ENCODE measurements at places on chromosomes 1 and 21.

- DNase-seq: no peak
Observed at GRCh38 chr1:23684415-23684814, 7.2 kb upstream of the RPL11 start.

DNA sequence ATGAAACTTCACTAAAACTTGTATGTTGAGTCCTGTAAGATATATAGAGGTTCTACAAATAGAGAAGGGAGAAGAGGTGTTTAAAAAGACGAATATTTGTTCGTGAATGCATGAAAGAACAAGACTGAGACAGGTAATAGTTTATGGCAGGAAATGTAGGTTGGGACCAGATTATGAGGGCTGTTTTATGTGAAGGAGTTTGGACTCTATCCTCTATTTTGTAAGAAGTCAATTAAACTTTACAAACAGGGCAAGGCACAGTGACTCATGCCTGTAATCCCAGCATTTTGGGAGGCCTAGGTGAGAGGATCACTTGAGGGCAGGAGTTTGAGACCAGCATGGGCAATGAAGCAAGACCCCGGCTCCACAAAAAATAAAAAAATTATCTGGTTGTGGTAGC is 5.7 kb downstream of the SLC35A3 start:
- DNase-seq: no peak

DNA sequence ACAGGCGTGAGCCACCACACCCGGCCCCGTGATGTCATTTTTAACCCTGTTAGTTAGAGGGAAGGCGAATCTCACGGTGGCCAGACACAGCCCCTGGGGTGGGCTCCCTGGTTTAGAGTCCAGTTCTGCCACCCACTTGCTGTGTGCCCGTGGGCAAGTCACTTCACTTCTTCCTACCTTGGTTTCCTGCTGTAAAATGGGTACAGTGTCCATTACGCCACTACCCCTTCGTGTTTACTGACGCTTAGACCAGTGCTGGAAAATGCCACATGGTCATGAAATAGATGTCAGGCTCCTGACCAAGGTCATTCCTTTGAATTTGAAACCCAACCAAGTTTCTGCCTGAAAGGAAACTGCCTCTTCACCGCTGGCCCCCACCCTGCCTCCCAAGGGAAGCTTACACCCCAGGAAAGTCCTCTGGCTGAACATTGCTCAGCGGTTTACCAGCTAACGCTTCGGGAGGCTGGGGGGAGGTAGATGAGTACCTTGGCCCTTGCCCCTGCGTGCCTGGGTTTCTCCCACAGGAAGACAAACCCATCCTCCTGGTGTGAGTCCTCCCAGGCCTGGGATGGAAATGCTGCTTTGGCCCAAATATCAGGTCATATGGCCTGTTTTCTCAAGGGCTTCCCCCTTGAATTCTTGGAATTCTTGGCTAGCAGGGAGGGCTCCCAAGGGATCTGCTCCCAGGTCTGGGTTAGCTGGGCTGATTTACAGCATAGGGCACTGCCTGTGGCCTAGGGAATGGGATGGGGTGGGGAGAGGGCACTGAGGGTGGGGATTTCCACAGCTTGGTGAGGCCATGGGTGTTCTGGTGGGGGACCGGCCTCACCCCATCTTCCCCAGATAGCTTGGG is 7.6 kb upstream of the AADACL4 start:
- DNase-seq: peak; percentile 28

DNA sequence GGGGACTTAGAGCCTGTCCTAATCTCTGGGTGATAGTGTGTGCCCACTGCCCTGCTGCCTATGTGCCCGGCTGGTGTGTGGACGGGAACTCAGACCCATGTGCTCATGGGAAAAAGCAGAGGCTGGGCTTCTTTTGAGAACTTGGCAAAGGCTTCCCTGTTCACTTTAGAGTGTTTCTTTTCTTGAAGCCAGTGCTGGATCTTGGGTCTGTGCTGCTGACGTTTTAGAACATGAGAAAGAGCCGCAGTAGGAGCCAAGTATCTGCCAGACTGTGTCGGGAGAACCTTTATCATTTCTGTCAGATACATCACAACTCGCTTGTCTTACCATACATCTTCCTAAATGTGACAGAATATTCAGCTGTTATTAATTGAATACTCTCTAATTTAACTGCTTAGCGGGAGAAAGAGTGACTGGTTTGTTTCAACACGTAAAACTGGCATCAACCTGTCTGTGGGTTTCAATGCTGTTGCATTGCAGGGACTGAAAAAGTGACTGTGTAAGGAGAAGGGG is 195.2 kb downstream of the PBX1 start:
- DNase-seq: peak; percentile 55

DNA sequence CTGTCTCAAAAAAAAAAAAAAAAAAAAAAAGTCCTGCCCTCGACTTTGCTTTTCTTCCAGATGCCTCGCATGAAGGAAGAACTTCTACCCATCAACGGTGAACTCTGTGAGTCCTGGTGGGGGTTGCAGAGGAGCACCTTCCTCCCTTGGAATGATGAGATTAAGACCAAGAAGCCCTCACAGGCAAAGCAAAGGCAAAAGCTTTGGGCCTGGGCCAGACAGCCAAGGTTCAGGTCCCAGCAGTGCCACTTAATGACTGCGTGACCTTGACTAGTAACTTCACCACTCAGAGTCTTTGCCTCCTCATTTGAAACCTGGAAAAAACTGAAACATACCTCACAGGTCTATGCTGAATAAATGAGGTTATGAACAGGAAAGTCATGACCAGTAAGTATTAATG is 55.5 kb downstream of the ZSCAN20 start:
- no peak for DNase-seq

GRCh38 chr1:71393301-71393700 is 312.5 kb upstream of the ZRANB2 start:
- no peak for DNase-seq

GRCh38 chr1:201643835-201644104 is 104.8 kb downstream of the NAV1 start:
- no peak for DNase-seq

DNA sequence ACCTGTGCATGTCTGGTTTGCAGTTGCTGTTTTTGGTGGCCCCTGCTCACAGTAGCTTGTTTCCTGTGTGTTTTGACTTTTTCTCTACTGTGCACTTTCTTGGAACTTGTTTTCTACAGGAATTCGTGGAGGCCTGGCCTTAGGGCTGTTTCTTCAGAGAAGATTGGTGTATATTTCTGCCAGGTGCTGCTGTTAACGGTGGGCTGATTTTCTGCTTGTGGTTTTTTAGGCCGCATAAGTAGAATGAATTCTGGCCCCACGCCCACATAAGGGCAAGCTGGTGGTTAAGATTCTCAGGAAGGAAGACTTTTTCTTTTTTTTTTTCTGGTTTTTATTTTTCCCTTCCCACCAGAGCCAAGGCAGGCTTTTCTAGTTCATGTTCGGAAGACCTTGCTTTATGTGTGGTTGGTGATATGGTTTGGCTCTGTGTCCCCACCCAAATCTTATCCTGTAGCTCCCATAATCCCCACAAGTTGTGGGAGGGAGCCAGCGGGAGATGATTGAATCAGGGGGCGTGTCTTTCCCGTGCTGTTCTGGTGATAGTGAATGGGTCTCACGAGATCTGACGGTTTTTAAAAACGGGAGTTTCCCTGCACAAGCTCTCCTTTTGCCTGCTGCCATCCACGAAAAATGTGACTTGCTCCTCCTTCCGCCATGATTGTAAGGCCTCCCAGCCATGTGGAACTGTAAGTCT is 71.5 kb upstream of the DISP3 start:
- no peak for DNase-seq

GRCh38 chr1:217388522-217389065 is 242.3 kb downstream of the GPATCH2 start:
- DNase-seq: no peak

DNA sequence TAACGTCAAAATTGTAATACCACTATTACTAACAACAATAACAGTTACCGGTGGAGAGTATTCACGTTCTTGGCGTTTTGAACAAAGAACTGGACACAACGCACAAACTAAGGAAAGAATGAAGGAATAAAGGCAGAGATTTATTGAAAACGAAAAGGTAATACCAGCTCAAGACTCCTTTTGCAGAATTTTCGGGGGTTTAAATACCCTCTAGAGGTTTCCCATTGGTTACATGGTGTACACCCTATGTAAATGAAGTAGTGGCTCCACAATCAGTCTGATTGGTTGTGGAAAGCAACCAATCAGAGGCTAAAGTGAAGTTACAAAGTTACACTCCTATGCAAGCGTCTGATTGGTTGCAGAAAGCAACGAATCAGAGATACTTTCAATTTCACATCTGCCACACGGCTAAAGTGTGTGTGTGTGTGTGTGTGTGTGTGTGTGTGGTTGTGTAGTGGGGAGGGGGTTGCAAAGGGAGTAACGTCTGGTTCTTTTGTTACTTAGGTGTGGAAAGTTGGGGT is 1.1 kb upstream of the GTF2B start:
- peak; percentile 56 for DNase-seq

- DNase-seq: no peak
Observed at GRCh38 chr21:16538405-16538804, 808.6 kb downstream of the USP25 start.

DNA sequence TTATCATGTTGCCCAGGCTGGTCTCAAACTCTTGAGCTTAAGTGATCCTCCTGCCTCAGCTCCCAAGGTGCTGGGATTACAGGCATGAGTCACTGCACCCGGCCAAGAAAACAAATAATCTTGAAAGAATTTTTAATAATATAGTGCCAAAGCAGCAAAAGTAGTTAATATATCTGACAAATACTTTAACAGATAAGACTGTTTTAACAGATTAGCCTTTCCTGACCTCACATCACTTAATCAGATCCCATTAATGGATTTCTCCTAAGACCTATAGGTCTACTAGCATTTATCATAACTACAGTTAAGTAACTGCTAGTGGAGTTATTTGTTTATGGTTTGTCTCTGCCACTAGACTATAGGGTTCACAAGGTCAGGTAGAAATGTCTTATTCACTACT is 61.1 kb upstream of the HP1BP3 start:
- peak; percentile 49 for DNase-seq

DNA sequence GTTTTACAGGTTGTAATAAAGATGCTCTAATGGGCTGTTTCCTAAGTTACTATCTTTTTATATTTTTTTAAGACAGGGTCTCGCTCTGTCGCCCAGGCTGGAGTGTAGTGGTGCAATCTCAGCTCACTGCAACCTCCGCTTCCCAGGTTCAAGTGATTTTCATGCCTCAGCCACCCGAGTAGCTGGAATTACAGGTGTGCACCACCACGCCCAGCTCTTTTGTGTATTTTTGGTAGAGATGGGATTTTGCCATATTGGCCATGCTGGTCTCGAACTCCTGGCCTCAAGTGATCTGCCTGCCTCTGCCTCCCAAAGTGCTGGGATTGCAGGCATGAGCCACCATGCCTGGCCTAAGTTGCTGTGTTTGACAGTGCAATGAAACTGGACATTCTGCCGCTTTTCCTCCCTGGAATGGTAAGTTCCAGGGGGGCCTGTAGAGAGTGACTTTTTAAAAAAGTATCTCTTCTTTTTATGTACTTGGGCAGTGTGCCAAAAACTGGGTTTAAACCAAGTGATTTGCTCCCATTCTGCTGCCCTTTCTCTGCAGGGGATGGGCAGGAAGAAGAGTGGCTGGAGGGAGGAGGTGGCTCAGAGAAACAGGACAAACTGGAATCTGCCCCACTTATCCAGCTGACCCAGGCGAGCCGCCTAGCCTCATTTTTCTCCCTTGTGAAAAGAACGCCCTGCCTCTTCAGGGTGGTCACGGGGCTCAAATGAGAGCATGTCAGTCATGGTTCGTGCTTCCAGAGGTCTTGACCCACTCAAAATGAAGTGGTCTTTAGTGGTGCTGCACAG is 2.3 kb downstream of the SLC37A1 start:
- no peak for DNase-seq

GRCh38 chr1:243435836-243436235 is 180.0 kb downstream of the SDCCAG8 start:
- DNase-seq: no peak

DNA sequence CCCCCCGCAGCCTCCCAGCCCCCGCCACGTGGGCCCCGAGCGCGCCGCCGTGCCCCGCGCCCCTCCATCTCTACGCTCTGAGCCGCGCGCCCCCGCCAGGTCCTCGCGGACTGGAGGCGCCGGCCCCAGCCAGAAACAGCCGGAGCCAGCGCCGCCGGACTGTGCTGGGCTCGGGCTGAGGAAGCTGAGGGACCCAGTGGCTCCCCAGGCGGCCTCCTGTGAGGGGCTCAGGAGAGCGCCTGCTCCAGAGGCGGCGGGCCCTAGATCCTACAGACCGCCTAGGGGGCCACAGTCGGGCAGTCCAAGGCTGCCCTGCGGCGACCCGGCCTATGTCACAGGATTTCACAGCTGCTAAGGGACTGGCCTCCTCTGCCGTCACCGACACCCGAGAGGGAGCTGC is 82.1 kb downstream of the NENF start:
- no peak for DNase-seq

DNA sequence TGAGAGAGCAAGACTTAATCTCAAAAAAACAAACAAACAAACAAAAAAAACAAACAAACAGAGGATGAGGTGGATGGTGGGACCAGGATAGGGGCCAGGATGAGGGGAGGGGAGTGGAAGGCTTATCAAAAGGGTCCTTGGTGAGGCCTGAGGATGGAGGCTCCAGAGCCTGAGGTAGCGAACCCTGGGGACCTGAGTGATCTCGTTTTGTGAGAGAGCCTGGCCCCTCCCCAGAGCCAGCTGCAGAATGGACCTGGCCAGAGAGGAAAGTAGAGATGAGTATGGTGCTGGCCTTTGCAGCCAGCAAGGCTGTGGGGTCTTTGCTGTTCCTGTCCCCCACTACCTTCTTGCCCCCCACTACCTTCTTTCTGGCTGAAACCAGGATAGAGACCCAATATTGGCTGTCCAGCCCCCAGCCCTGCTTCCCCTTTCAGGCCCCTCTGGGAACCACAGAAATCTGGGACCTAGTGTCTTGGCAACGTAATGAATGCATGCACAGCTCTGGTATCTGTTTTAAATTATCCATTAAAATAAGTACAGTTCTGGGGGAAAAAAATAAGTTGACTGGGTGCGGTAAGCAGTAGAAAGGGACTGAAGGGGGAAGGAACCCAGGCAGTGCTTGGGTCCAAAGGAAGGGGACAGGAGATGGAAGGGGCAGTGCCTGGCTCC is 1.1 kb upstream of the LMNA start:
- no peak for DNase-seq

DNA sequence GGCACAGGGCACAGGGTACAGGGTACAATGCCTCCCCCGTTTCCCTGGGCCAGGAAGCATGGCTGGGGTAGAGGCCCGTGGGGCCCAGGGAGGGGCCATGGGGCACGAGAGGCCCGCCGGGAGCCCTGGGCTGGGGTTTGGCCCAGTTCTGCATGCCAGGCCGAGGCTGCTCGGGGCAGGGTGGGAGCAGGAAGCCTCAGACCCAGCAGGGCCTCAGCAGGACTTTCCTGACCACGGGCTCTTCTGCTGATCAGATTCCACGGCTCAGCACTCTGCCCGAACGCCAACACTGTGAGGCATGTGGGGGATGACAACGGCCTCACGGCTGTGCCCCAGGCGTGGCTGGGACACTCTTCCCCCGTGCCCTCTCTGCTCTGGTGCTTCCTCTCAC is 104.3 kb downstream of the NPHP4 start:
- DNase-seq: no peak

Data from IMR-90 (cell line).